NCI-H1436 (cell line): ENCODE measurements at places on chromosomes 1 and 21.

DNA sequence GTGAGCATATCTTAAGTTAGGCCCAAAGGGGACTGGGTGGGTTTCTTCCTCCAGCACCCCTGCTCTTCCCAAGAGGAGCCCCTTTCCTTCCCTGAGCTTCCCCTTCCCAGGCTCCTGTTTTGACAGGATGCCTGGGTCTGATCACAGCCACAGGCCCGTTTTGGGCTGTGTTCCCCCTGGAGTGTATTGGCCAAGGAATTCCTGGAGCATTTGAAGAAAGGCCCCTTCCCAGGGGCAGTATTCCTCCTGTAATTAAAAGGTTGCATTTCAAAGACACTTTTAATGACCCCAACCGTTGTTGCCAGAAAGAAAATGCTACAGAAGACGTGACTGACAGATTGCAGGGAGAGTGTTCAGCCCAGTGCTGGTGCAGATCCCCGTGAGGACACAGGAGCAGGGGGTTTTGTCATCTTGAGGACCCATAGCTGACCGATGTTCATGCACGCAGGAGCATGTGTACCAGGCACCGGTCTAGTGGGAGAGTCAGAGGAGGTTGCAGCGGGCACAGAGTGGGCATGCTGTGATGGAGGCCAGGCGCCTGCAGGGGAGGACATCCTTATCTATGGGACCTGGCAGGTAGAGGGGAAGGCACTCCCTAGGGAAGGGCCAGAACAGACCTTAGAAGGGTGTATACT lies 19.3 kb upstream of the LBR start:
- no peak for DNase-seq

DNA sequence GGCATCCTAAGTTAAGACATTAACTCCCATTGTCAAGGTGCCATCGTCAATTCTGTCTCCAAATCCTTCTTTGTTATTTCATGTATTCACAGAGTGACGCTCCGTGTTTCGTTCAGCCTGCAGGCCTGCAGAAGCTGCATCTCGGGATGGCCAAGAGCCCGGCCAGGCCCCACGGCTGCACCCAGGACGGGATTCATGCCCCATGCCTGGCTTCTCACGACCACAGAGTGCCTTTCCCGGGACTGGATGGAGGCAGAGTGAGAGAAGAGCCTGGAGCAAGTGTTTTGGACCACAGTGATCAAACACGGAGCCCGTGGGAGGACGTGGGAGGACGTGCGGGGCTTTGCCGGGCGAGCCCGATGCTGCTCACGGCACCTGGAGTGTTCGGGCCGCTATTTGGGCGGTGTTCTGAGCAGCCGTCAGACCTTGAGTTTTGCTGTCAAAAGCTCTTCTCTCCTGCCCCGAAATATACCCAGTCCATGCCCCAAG lies 56.8 kb downstream of the COL6A1 start:
- no peak for DNase-seq

- DNase-seq, result no peak
Observed at GRCh38 chr1:156525071-156525501, 24.5 kb upstream of the MEF2D start.

DNA sequence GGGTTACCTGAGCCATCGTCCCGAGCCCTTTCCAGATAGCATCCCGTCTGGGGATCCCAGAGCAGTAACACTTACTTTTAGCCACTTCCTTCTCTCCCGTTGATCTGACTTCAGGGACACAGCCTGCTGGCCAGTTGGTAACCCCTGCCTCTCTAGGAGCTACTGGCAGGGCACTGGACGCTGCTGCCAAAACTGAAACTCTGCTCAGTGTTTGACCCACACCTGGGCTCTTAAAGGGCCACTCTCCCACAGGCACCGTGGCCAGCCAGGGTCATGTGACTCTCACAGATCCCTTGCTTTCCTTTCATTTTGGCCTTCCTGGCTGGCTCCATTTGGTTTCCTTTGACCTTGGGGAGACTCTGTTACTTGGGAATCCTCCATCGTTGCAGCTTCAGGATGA lies at the start of gene PIGR:
PIGR (minus strand) TSS at position 206 of the 400 bp plus-strand sequence. CDS start 5,935 bp downstream, outside the sequence.
- no peak for DNase-seq

GRCh38 chr1:107530543-107530942 lies 389.7 kb downstream of the NTNG1 start:
- no peak for DNase-seq

DNA sequence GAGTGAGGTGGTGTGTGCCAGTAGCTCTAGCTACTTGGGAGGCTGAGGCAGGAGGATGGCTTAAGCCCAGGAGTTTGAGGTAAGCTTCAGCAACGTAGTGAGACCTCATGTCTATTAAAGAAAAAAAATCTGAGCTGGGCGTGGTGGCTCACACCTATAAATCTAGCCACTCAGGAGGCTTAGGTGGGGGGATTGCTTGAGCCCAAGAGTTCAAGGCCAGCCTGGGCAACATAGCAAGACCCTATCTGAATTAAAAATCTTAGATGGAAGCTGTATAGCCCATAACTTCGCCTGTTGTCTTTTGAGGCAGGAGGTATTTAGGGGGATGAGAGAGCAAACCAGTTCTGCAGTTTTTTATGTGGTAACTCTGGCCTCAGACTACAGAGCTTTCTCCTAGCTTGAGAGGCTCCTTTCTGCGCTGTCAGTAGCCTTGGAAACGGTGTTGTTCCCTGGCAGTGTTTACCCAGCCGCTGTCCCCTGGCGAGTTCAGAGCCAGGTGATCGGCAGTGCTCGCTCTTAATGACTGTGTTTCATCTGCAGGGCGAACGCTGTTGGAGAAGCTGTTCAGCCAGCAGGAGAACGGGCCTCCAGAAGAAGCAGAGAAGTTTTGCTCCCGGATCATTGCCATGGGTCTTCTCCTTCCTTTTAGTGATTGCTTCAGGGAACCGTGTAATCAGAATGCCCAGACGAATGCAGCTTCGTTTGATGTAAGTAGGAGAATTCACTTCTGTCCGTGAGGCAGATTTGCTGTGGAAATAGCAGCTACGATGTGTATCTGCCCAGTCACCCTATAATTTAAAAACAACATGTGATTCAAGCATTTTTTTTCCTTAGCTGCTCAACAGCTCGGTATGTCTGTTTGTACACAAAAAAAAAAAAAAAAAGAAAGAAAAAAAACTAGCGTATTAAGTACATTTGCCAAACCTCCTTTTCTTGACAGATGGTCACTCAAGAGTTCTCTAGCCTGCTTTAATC lies 31.2 kb downstream of the FMN2 start:
- peak; percentile 89 for DNase-seq

- peak; percentile 46 for DNase-seq
Observed at GRCh38 chr1:154198756-154199562, 7.1 kb upstream of the TPM3 start.

GRCh38 chr1:232372841-232373440 lies 257.0 kb downstream of the SIPA1L2 start:
- no peak for DNase-seq

GRCh38 chr1:178344513-178345091 lies 152.2 kb downstream of the CLEC20A start:
- DNase-seq, result peak; percentile 4

GRCh38 chr1:232875536-232875935 lies 70.3 kb downstream of the MAP10 start:
- DNase-seq, result no peak

- no peak for DNase-seq
Observed at GRCh38 chr21:38570596-38570995, 72.3 kb upstream of the ERG start.

DNA sequence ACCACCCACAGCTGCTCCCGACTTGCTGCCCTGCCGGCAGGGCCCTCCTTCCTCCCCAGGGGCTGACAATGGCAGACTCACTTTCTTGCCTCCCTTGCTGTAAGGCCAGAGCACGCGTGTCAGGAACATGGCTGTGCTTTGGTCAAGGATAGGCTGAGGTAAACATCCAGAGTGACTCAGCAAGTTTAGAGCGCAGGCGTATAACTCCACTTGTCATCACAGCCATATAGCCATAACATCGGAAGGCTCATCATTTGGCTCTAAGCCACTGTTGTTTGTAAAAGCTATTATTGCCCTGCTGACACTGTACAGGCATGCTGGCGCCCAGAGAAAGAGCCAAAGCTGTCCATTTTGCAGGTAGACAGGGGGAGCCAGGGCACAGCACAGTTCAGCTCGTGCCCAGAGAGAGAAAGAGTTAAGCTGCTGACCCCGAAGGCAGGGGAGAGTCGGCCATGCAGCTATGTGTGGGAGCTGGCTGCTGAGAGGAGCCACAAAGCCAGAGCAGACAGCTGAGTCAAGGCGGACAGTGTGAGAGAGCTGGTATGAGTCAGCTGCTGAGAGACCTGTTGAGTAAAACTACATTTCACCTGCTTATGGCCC lies 60.6 kb downstream of the GNG4 start:
- DNase-seq, result no peak

GRCh38 chr1:239262538-239262937 lies 123.8 kb upstream of the CHRM3 start:
- peak; percentile 8 for DNase-seq

GRCh38 chr1:9591669-9592509 lies 3.2 kb downstream of the TMEM201 start:
- DNase-seq, result no peak

- DNase-seq, result no peak
Observed at GRCh38 chr1:202815120-202815519, 4.4 kb downstream of the PCAT6 start.

GRCh38 chr1:108049178-108049819 lies 84.3 kb upstream of the VAV3 start:
- no peak for DNase-seq

GRCh38 chr21:43591571-43591970 lies 67.7 kb downstream of the HSF2BP start:
- no peak for DNase-seq

GRCh38 chr1:41493117-41493536 lies 8.6 kb upstream of the EDN2 start:
- no peak for DNase-seq

- no peak for DNase-seq
Observed at GRCh38 chr1:201426479-201427310, 5.2 kb upstream of the TNNI1 start.

- DNase-seq, result no peak
Observed at GRCh38 chr1:65209005-65209885, 61.2 kb downstream of the AK4 start.

- DNase-seq, result no peak
Observed at GRCh38 chr1:36088265-36088576, 471 bp upstream of the ADPRS start.

DNA sequence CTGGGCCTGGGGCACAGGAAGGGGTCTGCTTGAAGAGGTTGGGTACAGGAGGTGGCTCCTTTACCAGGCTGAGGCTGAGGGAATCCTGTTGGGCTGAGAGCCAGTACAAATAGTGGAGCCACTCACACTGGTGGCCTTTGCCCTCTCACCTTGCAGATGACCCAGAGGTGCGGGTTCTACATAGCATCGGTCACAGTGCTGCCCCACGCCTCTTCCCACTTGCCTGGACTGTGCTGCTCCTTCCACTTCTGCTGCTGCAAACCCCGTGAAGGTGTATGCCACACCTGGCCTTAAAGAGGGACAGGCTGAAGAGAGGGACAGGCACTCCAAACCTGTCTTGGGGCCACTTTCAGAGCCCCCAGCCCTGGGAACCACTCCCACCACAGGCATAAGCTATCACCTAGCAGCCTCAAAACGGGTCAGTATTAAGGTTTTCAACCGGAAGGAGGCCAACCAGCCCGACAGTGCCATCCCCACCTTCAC lies 1.8 kb upstream of the SLC50A1 start:
- DNase-seq, result no peak

DNA sequence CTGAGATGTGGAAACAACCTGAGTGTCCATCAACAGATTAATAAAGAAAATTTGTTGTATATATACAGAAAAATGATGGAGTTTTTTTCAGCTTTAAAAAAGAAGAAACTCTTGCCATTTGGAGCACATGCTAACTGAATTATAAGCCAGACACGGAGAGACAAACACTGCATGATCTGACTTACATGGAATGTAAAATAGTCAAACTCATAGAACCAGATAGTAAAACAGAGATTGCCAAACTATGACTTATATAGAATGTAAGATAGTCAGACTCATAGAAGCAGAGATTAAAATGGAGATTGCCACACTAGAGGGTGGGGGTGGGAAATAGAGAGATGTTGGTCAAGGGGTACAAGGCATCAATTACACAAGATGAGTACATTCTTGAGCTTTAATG lies 1786.6 kb downstream of the PLA2G4A start:
- DNase-seq, result no peak

- no peak for DNase-seq
Observed at GRCh38 chr1:99170516-99170915, 93.8 kb upstream of the PLPPR4 start.

DNA sequence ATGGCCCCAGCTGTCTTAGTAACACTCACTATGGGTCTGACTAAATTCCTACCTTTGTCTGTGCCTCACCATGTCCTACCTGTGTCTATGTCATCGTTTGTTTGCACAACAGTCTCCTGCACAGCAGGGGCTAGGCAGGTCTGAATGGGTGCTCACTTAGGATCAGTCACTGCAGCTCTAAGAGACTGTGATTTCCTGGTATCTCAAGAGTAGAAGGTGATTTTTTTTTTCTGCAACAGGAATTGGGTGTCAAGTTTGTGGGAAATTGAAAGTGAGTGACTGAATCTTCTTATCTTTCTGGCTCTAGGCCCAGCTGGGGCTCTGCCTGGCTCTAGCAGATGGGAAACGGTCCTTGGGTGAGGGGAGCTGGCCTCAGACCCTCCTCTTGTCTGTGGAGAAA lies 46.4 kb upstream of the TRABD2B start:
- DNase-seq, result no peak

DNA sequence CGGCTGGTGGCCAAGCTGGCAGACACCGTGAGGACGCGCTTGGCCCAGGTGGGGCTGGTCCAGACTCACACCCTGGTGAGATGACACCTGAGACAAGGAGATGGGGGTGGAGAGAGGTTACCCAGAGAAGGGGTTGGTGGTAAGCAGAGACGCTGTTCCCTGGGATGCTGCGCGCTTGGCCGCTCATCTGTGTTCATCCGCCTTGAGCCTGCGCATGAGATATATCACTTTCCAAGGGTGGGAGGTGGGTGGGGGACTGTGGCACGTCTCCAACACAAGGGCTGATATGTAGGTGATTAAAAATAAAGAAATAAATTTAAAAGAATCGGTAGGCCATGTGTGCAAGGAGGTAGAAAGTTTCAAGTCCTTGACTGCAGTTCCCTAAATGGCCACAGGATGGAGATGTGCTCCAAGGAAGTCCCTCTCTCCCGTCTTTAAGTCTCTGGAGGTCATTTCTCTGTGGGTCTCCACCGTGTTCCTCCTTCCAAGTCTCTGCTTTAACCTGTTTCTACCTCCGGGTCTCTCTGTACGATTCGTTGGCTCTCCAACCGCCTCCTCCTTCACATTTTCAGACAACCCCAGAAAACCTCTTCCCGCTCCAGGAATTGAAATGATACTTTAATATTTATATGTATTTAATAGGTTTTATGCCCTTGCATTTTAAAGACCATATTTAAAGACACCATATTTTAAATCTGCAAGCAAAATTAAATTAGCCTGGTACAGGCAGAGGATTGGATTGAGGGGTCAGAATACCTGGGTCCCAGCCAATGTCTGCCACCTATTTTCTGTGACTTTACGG lies 4.5 kb downstream of the TTC24 start:
- DNase-seq, result peak; percentile 73

DNA sequence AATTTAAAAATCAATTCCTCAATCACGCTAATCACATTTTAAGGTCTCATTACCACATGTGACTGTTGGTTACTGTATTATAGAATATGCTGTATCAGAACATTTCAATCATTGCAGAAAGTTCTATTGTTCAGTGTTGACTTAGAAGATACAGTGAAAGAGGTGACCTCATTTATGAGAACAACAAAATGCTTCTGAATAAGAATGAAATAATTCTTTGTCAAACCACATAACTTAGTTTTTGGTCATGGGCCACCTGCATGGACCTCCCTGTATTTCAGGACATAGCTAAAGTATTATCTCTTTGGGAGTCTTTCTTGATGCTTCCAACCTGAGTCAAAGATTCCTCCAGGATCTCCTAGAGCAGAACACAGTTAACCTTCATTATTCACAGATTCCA lies 22.3 kb downstream of the MFSD2A start:
- DNase-seq, result no peak

- peak; percentile 16 for DNase-seq
Observed at GRCh38 chr1:223645903-223646302, 19.6 kb downstream of the CAPN8 start.
